ENCODE measurements at places on chromosomes 1 and 21.

DNA sequence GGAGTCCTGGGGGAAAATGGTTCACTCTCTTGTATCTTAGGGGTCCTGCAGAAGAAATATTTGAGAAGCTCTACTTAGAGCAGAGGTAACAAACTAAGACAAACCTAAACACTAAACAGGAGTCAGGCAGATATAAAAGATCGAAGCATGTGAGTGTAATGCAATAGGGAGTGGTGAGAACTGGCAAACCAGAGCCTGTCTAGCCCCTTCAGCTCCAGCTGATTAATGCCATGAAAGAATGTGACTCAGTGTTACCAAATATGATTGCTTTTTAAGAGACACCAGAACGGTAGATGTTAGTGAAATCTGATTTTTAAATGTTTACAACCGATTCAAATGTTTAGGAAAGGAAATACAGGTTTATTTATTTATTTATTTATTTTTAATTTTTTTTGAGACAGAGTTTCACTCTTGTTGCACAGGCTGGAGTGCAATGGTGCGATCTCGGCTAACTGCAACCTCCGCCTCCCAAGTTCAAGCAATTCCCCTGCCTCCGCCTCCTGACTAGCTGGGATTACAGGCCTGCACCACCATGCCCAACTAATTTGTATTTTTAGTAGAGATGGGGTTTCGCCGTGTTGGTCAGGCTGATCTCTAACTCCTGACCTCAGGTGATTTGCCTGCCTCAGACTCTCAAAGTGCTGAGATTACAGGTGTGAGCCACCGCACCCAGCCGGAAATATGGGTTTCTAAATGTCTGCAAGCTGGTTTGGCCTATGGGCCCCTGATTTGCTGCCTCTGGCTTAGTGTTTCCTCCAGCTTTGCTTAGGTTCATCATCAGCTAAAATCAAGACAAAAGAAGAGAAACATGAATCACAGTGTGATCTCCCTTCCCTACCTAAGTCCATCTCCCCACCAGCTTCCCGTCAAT, 12.2 kb downstream of the TXNIP start:
- no peak for DNase-seq

DNA sequence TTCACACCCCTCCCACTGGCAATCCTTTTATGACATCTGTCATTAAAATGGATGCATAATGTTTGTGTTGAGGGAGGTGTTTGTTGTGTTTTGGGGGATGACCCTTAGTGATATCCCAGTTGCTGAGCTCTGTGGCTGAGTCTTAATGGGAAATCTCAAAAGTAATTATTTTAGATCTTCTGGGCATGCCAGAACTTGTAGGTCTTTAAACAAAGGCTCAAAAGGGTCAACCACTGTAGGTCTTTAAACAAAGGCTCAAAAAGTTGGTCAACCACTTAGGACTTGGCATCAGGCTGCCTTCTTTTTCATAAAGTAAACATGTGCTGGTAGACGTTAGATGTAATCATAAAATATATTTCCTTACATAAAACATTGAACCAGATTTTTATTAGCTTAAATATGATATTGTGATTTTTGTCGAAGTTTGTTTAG, 78.0 kb downstream of the CDC14A start:
- no peak for DNase-seq

DNA sequence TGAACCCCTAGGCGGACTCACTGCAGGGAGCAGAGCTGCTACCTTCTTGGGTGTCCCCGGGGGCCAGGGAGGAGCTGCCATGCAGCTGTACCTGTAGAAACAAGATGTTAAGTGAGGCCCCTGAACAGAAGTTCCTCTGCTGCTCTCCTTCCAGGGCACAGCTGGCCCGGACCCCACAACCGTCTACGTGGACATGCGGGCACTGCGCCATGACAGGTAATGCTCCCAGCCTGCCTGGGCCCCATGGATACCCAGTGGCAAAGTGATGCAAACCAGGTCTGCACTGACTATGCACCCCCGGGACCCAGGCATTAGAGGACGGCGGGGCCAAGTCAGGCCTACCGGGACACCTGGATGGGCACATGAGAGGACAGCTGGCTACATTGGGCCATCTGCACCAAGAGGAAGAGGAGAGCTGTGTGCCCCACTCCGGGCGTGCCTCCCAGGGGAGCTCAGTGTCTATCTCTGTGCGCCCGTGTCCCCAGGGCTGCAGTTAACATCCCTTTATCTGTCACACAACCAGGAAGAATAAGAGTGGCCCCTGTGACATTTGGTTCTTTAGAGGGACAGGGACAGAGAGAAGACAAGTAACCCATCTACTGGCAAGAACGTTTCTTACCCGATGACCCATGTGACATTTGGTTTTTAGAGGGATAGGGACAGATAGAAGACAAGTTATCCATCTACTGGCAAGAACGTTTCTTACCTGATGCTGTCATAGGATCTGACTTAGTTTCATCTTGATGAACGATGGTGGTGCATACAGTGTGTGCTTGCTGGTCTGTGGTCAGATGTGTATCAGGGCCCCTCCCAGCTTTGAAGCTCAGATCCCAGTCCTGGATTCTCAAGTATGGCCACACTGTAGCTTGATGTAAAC, 44.1 kb downstream of the S100B start:
- DNase-seq, result no peak

- no peak for DNase-seq
These were observed 221.5 kb upstream of the FMN2 start for GRCh38 chr1:239870194-239870593.

DNA sequence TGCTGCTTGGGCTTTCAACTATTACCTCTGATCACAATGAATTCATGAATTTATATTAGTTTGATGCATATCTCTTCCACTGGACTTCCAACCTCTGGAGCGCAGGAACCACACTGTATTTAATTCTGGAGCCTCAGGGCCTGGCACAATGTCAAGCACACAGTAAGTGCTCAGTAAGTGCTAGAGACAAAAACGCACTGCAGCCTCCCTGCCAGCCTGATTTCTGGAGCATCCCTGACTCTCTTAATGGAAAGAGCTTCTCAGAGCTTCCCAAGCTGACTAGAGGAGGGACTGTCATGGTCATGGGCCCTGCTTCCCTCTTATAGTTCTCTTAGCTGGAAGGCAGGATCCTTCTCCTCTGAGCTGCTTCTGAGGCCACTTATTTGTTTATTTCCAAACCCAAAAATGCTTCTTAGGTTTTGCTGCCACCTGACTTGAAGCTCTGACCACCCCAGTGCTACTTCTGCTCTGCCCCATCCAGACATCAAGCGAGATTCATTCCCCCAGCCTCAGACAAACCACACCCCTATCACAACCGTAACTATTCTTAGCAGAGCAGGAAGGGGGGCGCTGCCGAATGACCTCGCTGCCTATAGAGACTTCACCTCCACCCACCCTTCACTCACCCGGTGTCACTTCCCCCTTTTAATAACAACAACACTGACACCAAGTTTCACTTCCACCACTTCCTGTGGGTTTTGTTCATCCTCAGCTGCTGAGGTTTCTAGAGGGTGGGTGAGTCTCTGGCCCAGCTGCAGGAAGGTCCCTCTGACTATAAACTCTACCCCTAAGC, 33.6 kb downstream of the NUAK2 start:
- DNase-seq, result peak; percentile 68

- no peak for DNase-seq
These were observed 36.5 kb upstream of the RC3H1 start for GRCh38 chr1:174058624-174059023.

- DNase-seq, result no peak
These were observed 64.0 kb downstream of the OLIG1 start for GRCh38 chr21:33133892-33134291.

DNA sequence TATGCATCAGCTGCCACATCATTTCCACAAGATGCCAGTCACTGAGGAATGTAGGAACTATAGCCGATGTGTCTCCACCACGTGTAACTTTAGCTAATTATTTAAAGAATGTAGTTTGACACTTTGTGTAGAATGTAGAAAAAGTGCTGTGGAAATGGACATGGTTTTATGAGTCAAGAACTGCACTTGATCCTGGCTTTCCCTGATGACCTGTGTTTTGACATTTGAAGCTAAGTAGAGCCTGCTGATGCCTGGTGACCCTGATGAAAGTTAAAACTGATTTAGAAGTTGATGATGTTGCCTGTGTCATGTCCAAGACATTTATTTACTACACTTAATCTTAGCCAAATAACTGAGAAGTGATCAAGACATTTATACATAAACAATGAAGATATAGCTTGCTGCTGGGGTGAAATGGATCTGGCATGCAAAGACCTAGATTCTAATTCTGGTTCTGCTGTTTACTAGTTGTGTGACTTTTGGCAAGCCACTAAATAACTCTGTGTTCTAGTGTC, 4.4 kb upstream of the OSBPL9 start:
- DNase-seq, result no peak

DNA sequence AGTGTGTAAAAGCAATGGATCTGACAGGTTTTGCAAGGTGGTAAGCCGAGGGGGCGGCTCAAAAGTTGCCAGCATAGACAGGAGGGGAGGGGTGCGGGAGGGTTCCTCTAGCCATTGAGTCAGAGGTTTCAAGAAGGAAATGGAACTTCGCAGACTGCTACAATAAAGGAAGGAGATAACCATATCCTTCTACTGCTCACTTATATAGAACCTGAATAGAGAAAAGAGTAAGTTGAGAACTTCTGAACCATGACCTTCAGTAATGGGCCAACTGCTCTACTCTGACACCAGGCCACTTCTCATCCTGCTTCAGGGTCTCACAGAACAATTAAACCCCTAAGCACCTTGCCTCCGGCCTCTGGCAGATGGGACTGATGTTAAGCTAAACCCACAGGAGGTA, 26.3 kb upstream of the BCAR3 start:
- DNase-seq, result no peak

DNA sequence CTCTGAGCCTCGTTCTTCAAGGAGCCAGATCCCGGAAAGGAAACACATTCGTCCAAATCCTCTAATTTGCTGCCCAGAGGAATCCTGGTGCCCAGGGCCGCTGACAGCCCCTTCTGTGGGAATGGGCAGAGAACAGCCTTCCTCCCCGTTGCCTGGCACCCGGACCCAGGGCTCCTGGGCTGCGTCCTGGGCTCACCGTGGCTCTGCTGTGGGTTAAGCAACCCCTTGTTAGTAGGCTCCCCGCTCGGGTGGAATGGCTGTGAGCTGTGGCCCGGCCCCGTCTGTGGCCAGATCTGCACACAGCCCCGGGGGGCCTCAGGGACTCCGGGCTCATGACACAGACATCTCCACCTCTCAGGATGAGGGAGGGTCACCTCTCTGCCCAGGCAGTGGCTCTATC, 122.9 kb upstream of the ARHGEF16 start:
- no peak for DNase-seq

- DNase-seq, result no peak
These were observed at the start of gene RNF223 for GRCh38 chr1:1073743-1074587. Gene RNF223, minus strand, starts transcription at chr1:1074306. Its CDS starts 1,740 bp downstream, at chr1:1072566.

DNA sequence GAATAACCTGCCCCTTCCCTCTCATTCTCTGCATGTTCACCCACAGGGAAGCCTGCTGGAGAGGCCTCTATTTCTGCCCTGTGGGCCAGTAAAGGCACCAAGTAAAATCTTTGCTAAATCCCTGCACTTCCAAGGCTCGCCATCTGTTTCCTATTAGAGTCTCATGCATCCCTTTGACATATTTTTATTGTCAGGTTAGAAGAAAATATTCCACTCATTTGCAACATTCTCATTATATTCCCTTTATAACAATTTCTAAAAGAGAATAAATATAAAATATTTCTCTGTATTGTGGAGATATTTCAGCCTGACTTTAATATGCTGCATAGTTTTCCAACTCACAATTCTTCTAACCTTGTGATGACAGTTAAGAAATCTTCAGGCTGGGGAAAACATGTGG, 340.4 kb upstream of the VAMP3 start:
- DNase-seq, result no peak

DNA sequence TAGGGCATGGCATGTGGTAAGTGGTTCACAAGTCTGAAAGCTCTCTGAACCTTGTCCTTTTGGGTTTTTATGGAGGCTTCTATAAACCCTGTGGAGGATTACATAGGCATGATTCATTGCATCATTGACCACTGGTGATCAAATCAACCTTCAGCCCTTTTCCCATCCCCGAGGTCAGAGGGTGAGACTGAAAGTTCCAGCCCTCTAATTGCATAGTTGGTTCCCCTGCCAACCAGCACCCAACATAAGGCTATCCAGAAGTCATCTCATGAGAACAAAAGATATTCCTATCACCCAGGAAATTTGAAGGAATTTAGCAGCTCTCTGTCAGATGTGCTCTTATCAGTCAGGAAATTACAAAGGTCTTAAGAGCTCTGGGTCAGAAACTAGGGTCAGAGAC, 89.5 kb upstream of the ARTN start:
- DNase-seq, result no peak

GRCh38 chr1:201786824-201787223, 42.1 kb upstream of the IPO9 start:
- DNase-seq, result no peak

DNA sequence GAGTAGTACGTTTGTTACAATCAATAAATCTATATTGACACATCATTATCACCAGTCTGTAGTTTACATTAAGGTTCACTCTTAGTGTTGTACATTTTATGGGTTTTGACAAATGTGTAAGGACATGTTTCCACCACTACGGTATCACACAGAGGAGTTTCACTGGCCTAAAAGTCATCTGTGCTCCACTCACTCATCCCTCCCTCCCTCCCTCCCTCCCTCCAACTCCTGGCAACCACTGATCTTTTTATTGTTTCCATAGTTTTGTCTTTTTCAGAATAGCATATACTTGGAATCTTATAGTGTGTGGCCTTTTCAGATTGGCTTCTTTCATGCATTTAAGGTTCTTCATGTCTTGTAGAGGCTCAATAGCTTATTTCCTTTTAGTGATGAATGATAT, 44.1 kb upstream of the RHOU start:
- no peak for DNase-seq

GRCh38 chr1:74522148-74522547, 9.7 kb upstream of the LRRC53 start:
- DNase-seq, result no peak

DNA sequence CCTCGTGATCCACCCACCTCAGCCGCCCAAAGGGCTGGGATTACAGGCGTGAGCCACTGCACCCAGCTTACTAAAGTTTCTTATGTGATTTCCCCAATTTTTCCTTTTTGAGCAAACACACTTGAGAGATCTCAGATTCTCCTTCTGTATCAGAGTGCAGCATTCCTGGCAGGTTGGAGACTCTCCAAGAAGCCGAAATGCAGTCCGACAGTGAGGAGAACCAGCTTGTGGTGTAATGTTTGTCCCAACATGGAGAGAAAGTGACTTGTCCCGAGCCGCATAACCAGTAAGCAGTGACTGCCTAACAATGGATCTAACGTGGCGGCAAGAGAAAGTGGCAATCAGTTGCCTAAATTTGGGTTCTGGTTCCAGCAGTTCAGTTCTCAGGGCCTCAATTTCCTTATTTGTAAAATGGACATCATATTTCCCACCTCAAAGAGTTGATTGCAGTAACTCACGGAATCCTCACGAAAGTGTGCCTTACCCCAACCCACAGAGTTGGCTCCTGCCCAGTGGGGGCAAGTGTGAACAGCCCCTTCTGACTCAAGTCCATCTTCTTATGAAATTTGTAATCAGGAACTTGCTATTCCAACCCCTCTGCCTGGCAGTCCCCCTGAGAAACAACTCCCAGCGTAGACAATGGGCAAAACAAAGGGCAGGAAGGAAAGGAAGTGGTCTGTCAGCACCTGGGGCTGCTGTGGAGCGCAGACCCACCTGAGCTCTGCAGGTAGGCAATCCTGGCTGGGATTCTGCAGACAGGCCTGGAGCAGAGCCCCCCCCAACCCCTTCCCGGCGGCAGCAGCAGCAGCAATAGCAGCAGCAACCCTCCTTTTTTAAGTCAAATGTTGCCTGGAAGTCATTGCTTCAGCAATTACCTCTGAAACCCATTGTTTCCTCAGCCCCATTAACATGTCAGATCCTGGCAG, 223.6 kb upstream of the POU3F1 start:
- no peak for DNase-seq

Measured in activated CD8-positive, alpha-beta memory T cell treated with anti-CD3 and anti-CD28 coated beads for 1 hour (primary cell).